ENCODE measurements at places on chromosomes 1 and 21.

DNA sequence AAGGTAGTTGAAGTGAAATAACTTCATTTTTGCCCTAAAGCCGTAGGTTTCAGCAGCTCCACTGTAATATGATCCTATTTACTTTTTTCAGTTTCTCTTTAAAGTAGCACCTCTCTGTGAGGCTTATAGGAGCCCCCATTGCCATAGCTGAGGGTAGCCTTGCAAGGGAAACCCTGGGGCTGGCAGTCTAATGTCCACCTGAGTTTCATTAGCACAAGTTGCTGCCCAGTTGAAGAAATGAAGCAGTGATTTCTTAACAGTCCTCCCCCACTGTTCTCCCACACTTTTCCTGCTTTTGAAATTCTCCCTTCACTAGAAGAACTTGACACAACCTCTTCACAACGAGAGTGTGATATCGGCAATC lies 1.5 kb downstream of the HMCN1 start:
- no peak for DNase-seq

- peak; percentile 83 for DNase-seq
Measured at GRCh38 chr1:91830242-91831131, 55.5 kb downstream of the TGFBR3 start.

DNA sequence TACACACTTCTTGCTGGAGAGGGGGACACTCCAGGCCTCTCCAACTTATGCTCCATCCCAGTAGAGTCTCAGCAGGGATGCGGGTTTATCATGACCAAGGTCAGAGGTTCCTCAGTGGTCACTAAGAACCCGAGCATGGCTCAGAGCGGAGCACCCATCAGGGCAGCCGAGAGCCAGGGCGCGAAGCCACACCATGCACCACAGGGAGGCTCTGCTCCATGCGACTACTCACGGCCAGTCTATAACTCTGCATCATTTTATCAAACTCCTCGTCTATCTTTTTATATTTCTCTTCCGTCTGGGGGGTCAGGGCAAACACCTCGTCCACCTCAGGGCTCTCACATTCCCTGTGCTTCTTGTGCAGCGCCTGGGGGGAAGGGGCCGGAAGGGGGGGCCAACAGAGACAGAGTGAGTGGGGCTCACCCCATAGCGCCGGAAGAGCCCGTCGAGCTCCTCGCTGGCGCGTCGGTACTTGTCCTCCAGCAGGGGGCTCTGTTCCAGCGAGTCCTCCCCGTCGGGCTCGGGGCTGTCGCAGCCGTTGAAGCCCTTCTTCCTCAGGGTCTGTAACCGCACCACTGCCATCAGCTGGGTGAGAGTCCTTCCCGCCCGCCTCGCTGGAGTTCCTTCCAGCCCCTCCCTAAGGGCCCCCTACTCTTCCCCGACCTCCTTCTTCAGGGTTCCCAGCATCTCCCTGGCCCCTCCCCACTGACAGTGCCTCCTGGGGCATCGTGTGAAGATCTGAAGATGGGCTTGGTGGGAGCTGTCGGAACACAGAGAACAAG lies 20.0 kb downstream of the MEF2D start:
- no peak for DNase-seq

DNA sequence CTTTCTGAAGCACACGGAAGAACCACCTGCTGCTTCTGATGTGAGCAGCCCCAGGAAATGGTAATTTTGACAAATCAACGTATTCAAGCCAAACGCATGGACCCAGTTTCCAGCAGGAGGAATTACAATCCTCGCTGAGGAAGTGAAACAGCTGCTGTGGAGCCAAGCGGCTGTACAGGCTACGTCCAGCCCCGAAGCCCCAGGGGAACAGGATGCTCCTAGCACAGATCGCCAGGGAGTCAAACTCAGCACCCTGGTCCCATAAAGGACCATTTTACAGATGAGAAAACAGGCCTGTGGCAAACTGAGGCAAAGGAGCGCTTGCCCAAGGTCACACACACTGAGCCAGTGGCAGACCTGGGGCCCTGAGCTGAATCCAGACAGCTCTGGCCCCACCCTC lies 108.0 kb downstream of the PTPRU start:
- no peak for DNase-seq

GRCh38 chr1:206706806-206707366 lies 22.2 kb downstream of the MAPKAPK2 start:
- DNase-seq = no peak

DNA sequence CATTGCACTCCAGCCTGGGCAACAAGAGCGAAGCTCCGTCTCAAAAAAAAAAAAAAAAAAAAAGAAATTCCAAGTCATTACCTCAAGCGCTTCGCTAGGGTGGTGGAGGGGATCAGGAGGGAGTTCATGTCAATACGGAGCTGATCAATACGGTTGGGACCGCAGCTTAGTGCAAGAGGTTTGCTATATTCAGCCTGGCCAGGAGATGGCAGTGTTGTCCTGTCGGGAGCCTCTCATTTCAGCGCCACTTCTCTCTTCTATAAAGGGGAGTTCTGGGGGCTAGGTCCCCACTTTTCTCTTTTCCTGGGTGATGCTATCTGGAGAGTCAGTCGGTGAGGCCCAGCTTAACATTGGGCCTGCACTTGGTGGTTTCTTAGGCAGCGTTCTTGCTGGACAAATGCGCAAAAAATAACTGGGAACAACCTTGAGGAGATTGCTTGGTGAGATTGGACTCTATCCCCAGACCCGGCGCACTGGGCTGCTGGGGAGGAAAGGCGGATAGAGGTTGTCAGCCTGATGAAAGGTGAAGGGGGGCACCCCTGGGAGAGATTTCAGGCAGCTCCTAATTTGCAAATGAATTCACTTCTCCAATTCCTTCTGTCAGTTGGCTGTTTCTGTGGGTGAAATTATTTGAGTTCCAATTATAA lies 40.4 kb downstream of the KIAA0040 start:
- DNase-seq = peak; percentile 81

- no peak for DNase-seq
Measured at GRCh38 chr21:39178421-39178820, 4.8 kb downstream of the PSMG1 start.

DNA sequence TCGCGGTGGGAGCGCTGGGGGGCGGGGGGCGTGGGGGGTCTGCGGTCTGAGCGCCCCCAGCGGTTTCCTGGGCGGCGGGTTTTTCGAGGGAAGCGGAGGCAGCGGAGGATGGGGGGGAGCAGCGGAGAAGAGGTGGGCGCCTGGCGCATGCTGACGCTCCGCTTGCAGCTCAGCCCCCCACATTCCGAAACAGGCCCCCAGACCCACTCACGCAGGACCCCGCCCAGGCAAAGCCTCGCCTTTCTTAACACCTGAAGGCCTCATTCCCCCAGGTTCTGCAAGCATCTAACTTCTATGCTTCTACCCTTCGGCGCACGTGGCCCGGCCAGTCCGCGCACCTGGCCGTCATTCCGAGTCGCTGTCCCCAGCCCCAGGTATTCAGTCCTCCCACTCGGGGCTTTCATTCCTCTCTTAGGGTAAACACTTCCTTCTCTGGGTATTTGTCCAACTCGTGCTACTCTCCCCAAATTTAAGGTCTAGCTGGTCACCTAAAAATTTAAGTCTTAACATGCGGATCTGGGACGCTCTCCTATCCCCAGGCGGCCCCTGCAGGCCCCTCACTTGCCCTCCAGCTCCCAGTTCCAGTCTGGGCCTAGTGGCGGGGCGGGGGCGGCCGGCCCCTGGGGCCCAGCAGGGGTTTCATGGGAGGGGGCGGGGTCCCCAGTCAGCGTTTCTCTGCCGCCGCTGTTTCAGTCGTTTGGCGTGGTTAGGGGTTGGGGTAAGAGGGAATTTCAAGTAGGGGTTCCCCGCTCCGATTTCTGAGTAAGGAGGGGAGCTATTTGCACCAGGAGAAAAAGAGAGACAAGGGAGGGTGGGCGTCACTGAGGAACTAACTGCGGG lies 2.8 kb upstream of the ZBTB7B start:
- no peak for DNase-seq
